ENCODE measurements at places on chromosomes 13 and 19.

DNA sequence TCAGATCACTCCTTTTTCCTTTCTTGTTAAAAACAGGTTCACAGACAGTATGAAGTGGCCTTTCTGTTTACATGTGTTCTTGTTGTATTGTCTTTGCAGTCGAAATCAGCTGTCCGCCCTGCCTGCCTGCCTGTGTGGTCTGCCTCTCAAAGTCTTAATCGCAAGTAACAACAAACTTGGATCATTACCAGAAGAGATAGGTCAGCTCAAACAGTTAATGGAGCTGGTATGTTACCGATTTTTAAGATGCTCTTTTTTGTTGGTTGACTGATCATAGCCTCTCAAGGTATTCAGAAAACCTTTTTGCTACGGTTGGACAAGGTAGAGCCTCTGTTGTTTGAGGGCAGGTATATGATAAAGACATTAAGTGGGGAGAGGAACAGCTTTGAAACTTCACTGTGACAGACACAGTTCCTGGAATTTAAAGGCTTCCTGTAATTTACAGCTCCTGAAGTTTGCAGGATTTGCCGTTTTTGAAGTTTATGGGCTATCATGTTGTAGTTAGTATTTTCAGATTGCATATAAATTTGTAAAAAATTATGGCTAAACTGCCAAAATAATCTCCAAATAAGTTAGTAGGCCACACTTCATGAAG is 116.1 kb downstream of the LRCH1 start:
- DNase-seq = no peak

- DNase-seq = no peak
Measured at GRCh38 chr13:42146359-42146758, 97.9 kb downstream of the DGKH start.

DNA sequence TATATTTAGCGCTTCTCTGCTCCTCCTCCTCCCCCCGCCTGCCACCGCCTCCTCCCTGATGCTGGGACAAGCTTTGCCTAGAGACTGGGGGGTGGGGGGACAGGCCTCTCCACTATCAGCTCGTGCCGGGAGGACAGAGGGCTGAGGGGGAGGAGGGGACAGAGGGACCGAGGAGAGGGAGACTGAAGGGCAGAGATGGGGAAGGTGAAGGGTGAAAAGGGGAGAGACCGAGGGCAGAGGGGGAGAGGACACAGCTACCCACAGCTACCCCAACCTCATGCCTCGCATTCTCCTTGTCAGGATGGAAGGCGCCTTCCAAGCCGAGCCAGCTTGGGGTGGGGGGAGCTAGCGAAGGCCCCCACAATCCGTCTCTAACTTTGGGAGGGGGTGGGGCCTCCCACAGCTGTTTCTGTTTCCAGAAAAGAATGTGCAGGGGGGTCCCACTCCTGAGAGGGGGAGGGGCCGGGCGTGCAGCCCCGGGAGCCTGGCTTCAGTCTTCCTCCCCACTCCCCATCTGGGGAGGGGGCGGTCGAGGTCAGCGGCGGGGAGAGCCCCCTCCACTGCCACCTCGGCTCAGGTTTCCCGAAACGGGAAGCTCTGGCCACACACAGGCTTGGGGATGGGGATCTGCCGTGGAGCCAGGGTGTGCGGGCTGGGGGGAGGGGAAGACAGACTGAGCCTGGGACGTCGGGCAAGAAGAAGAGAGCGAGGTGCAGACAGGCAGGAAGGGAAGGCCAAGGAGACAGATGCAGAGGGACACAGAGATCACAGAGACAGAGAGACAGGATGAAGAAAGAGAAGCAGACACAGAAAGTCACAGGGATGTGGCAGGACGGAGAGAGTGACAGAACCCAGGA is 1.6 kb downstream of the DACT3 start:
- no peak for DNase-seq

GRCh38 chr13:89267734-89268133 is 1596.6 kb downstream of the SLITRK5 start:
- DNase-seq = no peak

- DNase-seq = no peak
Measured at GRCh38 chr19:42942187-42942789, 5.3 kb upstream of the PSG7 start.

GRCh38 chr13:44605721-44606120 is 29.6 kb upstream of the TSC22D1 start:
- no peak for DNase-seq

DNA sequence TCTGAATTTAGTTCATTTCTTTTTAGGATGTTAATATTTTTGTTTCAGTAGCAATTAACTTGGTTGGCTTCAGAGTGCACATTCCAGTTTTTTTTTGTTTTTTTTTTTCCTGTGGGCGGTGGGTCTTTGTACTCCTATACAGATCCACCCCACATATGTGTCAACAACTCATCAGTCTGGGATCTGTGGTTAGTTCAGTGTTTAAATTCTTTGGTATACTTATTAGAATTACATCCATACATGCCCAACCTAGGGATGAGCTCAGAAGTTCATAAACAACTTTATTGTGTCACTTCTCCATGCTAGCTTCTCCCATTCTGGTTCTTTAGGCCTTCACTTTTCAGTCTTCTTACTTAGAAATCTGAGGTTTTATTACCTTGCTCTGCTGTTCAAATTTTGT is 50.9 kb downstream of the PCCA start:
- no peak for DNase-seq

GRCh38 chr13:101258071-101258470 is 158.2 kb downstream of the NALCN start:
- no peak for DNase-seq

DNA sequence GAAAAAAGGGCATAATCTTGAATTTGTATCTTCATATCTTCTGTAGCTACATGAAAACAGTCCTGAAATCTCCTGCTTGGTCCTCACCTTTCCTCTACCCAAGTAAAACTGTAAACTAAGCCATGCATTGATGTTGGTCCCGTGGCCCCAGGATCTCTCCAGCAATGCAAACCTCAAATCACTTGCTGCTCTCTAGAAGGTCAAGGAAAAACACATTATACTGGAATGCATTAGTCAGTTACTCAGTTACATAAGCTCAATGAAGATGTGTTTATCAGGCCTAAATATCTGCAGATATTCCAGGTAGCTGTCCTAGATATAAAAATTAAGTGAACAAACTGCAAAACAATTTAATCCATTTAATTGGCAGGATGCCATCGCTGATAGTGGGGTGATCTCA is 261.8 kb downstream of the ABCC4 start:
- DNase-seq = no peak

GRCh38 chr19:6211632-6212402 is 68.0 kb downstream of the MLLT1 start:
- no peak for DNase-seq

DNA sequence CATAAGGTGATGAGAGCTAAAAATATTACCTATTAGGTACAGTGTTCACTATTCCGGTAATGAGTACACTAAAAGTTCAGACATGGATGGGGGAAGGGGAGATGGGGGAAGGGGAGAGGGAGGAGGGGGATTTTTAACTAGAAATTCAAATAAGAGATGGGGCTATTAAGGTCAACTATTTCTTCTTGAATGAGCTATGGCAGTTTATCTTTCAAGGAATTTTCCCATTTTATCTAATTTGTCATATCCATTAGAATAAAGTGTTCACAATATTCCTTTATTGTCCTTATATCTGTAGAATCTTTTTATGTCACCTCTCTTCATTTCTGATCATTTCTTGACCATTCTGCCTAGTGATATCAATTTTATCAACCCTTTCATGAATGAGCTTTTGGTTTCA is 362.4 kb downstream of the SUCLA2 start:
- DNase-seq = no peak

- DNase-seq = no peak
Measured at GRCh38 chr13:43244481-43244880, 221.1 kb downstream of the DNAJC15 start.

GRCh38 chr13:66914155-66914554 is 316.0 kb downstream of the PCDH9 start:
- no peak for DNase-seq

- no peak for DNase-seq
Measured at GRCh38 chr13:50611117-50611781, 232.2 kb downstream of the DLEU7 start.

DNA sequence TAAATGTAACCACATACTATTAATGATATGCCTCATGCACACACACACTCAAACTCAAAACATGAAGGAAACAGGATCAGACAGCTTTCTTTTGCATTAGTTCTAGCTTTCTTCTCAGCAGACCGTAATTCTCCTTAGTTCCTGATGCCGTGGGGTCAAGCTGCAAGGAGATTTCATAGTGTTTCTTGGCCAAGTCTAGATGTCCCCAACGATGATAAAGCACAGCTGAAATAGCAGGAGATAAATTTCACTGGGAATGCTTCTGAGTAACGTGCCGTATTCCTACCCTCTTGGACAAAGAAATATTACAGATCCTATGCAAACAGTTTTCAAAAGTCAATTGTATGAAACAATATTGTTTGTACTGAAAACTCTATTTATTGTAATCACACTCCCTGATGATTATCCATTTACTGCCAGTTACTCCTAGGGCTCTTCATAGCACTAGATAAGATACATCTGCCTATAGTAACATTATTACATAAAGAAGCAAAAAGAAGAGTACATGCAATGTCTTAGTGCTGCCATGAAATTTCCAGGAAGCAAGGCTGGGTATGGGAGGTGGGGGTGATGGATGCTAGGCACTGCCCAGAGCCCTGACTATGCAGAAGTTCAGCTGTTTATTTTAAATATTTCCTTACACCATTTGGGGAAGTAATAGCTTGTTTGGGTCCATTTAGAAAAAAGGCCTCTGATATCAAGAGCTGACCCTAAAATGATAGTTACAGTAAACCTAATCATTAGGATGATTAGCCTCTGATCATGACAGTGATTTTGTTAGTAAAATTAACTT is 16.5 kb upstream of the GGACT start:
- no peak for DNase-seq

- DNase-seq = no peak
Measured at GRCh38 chr19:3369337-3370213, 3.2 kb downstream of the NFIC start.

DNA sequence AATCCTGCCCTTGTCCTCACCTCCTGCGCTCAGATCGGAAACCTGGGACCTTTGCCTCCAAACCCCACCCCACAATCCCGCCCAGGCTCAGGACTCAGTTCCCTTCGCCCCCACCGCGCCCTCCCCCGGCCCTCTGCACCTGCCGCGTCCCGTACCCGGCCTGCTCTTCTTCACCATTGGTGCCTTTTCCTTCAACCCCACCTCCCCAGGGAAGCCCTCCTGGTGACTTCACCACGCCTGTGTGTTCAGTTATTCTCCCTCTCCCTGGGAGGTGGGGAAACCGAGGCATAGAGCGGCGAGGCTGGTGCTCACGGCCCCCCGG is 19.3 kb upstream of the TCF3 start:
- no peak for DNase-seq

GRCh38 chr19:47013041-47013517 is 6.6 kb upstream of the NPAS1 start:
- peak; percentile 48 for DNase-seq

- no peak for DNase-seq
Measured at GRCh38 chr13:65990684-65991083, 1239.5 kb downstream of the PCDH9 start.

GRCh38 chr13:25440061-25440460 is 68.3 kb downstream of the ATP8A2 start:
- no peak for DNase-seq

DNA sequence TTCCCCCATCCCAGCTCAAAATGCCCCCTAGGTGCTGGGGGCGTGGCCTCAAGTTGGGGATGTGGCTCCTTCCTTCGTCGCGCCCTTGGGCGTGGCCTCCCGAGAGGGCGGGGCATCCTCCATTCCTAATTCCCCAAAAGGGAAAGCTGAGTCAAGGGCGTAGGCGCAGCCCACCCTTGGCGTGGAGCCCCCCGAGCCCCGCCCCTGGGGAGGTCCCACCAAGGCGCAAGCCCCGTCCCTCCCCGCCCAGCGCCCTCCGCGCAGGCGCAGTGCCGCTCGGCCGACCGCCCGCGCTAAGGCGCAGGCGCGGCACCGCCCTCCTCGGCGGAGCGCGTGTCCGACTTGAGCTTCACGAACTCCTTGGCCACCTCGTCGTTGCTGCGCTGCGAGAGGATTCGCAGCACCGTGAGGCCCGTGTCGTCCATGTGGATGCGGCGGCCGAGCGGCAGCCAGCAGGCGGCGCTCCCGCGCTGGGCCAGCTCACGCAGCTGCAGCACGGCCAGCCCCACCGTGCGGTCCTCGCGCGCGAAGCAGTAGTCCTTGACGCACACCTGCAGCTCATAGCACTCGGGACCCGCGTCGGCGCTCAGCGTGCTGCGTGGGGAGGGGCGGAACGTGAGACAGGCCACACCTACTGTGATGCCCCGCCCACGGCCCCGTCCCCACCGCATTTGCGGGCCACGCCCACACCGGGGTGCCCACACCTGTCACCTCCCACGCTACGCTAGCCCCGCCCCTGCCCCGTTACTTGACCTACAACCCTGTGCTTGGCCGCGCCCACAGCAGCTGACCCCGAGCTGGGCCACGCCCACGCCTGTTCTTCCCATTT is 50.5 kb downstream of the COLGALT1 start:
- DNase-seq = peak; percentile 82

DNA sequence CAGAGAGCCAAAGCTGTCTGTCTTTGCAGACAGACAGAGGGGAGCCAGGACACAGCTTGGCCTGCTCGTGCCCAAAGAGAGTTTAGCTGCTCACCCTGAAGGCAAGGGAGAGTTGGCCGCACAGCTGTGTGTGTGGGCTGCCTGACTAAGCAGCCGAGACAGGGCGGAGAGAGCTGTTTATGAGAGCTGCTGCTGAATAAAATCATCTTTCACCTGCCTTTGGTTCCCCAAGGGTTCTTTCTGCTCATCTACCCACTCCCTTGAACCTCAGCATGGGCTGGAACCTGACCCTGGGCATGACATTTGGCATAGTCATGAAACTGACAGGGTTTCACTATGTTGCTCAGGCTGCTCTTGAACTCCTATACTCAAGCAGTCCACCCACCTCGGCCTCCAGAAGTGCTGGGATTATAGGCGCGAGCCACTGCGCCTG is 98.2 kb downstream of the RBM26 start:
- DNase-seq = no peak

GRCh38 chr19:22619371-22619770 is 14.8 kb upstream of the ZNF492 start:
- DNase-seq = no peak

DNA sequence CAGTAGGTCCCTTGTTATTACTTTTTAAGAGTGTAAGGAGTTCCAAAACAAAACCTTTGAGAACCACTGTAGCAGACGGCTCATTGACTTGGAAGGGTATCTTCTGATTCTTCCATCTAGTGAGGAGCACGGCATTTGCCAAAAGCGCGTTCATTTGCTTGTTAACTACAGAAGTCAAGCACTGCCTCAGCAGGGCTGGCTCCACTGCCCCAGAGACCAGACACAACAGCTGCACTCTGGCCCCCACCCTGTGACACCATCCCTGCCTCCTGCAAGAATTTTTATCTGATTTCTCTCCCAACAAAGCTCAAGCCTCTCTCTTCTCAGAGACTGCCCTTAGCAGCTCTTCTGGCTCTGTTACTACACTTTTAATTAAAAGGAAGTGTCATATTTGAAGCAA is 20.7 kb upstream of the XPO4 start:
- no peak for DNase-seq

GRCh38 chr19:10430505-10431253 is 10.3 kb downstream of the PDE4A start:
- DNase-seq = no peak
